ENCODE measurements at places on chromosomes 11 and 22.

DNA sequence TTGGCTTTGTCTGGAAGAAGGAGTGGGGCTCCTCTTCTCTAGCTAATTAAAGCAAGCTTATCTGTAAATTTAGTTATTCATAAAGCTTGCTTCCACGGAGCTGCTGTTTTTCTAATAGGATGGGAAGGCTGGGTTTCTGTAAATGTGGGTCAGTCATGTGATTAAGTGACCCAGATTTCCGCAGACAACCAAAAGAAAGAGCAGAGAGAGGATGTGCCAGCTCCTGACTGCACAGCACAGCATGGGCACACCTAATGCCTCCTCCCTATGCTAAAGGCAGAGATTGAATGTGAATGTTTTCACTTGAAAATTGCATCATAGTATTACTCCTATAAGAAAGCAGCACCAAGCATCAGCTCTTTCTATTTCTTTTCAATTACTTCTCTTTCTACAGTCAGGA lies 160.2 kb downstream of the FAT3 start:
- DNase-seq, result no peak

DNA sequence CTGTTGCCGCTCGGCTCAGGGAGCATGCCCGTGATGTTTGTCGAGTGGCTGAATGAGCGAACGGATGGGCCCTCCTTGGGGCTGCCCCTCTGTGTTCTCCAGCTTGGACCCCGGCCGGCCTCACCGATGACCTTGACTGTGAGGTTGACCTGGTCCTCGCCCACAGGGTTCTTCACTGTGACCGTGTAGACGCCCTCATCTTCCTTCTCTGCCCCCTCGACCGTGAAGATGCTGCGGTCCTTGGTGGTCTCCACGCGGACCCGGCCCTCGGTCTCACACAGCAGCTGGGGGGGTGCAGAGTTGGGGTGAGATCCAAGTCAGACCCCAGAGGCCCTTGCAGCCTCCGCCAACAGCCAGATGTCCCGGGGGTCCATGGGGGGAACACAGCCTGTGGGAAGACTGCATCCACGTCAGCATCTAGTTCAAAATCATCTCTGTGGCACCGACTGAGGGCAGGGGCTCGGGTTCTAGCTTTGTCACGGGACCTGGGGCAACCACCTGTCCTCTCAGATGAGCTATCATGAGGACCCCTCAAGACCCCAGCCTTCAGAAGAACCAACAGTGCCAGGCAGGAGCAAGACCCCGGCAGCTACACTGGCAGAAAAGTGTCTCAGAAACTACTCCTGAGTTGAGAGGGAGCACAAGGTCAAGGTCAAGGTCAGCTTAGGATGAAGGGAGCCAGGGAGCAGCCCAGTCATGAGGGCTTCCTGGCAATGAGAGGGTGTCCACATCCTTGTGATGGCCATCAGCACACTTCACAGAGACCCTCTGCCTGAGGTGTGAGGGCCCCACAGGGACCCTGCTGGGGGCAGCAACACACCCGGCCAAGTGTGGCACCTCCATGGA lies 13.9 kb downstream of the MYBPC3 start:
- no peak for DNase-seq

DNA sequence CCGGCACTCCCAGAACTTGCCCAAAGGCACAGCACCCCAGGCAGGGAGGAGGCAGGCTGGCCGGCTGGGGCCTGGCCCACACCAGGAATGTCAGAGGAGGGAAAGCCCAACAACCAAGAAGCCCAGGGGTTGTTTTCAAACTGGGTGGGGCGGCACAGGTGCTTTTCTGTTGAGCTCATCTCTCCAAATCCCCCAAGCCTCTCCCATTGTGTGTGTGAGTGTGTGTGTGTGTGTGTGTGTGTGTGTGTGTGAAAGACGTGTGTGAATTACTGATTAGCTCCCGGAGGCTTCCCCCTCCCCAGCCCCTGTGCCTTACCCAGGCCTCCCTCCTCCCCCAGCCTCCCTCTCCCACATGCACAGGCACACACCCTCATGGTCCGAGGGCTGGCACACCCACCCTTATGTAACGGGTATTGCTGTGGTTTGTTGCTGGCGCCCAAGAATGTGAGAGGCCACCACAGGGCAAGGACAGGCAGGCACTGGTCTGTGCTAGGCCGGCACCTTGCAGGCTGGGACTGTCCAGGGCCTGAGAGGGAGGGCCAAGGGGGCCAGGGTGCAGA lies 15.9 kb downstream of the TRIM29 start:
- no peak for DNase-seq

- DNase-seq, result no peak
Observed at GRCh38 chr11:131408025-131408640, 37.7 kb downstream of the NTM start.

GRCh38 chr22:33389936-33390335 lies 331.8 kb upstream of the SYN3 start:
- no peak for DNase-seq

- no peak for DNase-seq
Observed at GRCh38 chr11:1153105-1153950, 4.4 kb upstream of the MUC5AC start.

DNA sequence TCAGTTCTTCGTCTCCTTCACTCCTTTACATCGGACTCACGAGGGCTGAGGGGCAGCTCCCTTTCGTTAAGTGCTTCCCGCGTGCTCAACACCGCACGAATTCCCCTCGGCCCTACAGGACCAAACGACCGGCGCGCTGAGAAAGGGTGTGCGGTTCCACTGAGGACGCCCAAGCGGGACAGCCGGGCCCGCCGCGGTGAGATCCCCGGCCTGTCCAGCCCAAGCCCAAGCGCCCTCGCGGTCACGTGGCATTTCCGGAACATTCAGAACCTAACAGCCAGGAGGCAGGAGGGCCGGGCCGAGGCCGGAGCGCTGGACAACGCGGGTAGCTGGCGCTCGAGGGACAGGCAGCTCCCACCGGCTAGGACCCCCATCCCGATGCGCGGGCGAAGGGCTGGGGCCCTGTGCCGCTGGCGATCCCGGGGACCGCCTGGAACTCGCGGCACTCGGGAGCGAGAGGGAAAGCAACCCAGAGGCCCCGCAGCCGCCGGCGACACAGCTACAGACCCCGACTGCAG lies 737 bp upstream of the STIP1 start:
- DNase-seq, result no peak

DNA sequence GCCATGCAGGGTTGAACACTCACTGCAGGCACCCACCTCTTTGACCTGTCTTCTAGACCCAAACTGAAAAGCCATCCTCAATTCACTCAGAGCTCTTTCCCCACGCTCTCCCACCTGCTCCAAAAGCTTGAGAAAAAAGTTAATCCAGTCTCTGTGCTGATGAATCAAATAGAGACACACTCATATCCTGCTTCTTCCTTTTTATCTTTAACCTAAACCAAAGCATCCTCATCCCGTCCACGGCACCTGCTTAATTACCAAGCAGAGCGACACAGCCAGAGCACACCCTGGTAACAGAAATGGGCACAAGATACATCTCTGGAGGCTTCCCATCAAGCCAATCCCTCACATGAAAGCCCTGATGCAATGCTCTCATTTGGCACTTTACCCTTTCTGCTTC lies 102.6 kb downstream of the PLEKHA7 start:
- DNase-seq, result no peak
